ENCODE measurements at places on chromosomes 13 and 19.

- no peak for DNase-seq
These were observed 129.8 kb downstream of the URI1 start for GRCh38 chr19:30071871-30072270.

GRCh38 chr13:100506600-100507422, 81.8 kb downstream of the GGACT start:
- DNase-seq = peak; percentile 19

- no peak for DNase-seq
These were observed 105.3 kb downstream of the SPACA7 start for GRCh38 chr13:112481458-112481857.

DNA sequence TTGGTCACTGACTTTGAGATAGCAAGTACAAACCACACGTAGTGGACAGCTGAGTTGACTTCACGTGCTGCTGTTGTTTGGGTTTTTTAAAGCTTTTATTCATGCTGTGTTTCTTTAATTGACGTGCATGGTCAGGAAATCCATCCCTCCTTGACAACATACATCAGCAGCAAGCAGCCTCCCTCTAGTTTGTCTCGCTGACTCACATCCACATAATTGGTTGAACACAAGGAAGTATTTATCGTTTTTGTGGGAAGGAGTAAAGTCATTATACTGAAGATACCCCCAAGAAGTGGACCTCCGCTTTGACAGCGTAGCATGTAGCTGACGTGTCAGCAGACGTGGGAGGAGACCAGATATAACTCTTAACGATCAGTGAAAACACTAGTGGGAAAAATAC, 355.8 kb downstream of the MYO16 start:
- DNase-seq = no peak
